ENCODE measurements at places on chromosomes 4 and X.

- DNase-seq = no peak
Measured at GRCh38 chr4:182273191-182273935, 30.2 kb downstream of the TENM3 start.

GRCh38 chr4:174314770-174315169 is 31.1 kb downstream of the CEP44 start:
- peak; percentile 33 for DNase-seq

DNA sequence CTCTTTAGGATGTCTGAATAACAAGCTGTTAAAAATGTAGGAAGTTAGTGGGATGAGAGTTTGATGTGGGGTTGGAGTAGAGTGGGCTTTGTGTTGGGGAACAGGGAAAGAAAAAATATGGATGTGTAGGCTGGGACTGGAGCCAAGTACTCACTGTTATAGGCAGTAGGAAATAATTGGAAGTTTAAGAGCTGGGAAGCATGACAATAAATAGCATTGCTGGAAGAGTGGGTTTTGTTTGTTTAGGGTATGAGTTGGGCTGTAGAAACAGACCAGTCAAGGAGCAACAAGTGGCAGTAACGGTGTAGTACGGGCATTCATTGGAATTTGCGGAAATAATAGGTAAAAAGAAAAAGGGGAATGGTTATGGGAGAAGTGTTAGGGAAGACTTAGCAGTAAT is 81.6 kb downstream of the KDM6A start:
- DNase-seq = no peak

DNA sequence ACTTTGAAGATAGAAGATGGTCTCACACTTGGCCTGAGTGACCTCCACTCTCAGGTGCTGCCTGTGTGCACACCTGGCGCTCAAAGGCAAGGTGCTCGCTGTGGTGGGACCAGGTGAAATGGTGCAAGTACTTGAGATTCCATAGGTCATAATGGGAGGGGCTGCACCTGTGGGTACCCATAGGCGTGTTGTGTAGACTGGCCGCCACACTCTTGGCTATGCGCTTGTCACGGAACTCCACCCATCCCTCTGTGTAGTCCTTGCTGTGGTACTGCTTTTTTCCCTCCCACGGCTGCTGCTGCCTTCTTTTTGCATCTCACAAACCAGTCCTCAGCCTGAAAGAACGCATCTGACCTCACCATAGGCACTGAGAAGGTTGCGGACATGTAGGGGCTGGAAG is 27.0 kb downstream of the METAP1 start:
- DNase-seq = no peak

DNA sequence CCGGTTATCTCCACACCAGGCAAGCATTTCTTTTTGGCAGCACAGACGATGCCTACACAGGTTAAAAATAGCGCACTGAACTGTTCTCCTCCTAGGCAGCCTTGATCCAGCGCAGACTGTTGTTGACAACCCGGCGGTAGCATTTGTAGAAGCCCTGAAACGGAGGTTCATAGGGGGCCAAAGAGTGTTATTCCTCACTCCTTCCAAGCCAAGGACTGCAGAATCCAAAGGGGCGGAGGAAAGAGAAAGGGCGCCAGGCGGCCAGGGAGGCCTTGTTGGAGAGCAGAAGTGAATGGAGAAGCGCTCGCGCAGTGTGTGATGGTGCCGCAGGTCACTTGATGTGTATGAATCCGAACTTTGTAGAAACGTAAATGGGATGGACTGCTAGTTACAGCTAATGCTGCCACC is 82.7 kb downstream of the TENM3 start:
- DNase-seq = no peak

GRCh38 chr4:53929955-53930798 is 134.2 kb downstream of the CHIC2 start:
- peak; percentile 93 for DNase-seq

- no peak for DNase-seq
Measured at GRCh38 chr4:36785973-36786372, 458.6 kb upstream of the NWD2 start.

- DNase-seq = no peak
Measured at GRCh38 chr4:146514651-146515357, 6.9 kb downstream of the SLC10A7 start.

DNA sequence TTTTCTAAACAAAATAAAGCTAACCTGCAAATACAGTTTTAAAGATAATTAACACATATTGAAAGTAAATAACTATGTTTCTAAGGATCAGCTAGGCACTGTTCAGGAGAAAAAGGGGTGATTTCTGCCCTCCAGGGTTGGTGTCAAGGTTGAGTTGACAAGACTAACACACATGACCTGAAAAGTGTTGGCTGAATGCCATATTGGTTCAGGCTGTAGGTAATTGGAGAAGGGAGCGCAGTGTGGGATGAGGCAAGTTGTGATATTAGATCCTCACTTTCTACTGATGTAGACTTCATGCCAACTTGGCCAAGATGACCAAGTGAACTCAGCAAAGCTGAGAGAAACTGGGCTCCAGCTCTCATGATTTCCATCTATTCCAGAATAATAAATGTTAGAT is 42.2 kb downstream of the PPM1K start:
- no peak for DNase-seq

GRCh38 chrX:67734111-67734753 is 190.4 kb downstream of the AR start:
- DNase-seq = no peak

- DNase-seq = no peak
Measured at GRCh38 chrX:19839770-19840254, 47.6 kb downstream of the SH3KBP1 start.

GRCh38 chr4:139050446-139050845 is 34.9 kb downstream of the NOCT start:
- peak; percentile 70 for DNase-seq

GRCh38 chr4:147587041-147587440 is 30.2 kb upstream of the TMEM184C start:
- DNase-seq = no peak

DNA sequence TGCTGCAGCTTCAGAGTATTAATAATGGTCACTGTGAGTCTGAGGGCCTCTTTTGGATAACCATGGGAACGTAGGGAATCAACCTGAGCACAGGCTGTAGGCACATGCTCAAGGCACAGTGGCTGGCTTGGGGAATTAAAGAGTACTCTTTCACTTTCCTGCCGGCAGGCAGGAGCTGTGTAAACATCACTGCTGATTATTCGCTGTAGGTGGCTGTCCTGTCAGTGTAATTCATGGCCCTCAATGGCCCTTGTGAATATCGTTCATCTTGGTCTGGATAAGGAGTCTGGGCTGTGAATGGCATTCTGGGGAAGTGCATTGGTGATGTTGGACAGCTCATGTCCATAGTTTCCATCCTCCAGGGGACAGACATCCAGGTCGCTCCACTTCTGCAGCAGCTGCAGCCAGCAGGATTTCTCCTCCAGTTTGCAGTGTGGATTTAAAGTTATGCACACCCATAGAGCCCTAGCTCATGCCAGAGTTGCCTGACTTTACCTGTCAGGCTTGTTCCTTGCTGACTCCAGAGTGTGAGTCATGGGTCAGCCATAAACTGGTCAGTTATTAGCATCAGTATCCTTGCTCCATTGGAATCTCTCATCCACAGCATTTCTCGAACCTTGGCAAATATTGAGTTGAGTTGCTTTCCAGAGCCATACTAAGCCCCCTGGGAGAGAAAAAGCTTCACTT is 43.0 kb downstream of the C4orf33 start:
- no peak for DNase-seq
